ENCODE measurements at places on chromosomes 1 and 21.

- DNase-seq = no peak
Observed at GRCh38 chr1:51165540-51165939, 63.5 kb downstream of the C1orf185 start.

GRCh38 chr1:51189421-51190073, 46.5 kb upstream of the RNF11 start:
- DNase-seq = no peak

- DNase-seq = peak; percentile 68
Observed at GRCh38 chr1:20589331-20590278, 708 bp downstream of the CDA start.

- no peak for DNase-seq
Observed at GRCh38 chr1:185207980-185208602, 51.1 kb downstream of the SWT1 start.

GRCh38 chr1:84540759-84541158, 33.5 kb downstream of the CTBS start:
- no peak for DNase-seq

DNA sequence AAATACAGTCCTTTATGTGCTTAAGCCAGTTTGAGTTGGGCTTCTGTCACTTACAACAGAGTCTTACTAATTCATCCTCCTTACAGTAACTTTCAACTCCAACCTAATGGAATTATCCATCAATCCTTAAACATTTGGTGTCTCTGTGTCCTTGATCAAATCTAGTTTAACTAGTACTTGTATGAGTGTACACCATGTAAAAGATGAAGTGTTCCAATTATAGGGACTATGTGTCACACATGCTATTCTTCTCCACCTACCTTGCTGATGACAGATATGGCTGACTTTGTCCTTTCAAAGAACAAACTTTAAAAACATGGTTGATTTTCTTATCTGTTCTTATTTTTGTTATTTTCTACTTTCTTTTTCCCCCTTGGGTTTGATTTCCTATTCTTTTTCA, 60.4 kb upstream of the NBPF3 start:
- DNase-seq = no peak

GRCh38 chr1:52632732-52633290, at the start of gene SHISAL2A:
SHISAL2A (plus strand) TSS chr1:52633168; CDS start chr1:52633494, 326 bp downstream.
- peak; percentile 43 for DNase-seq

- DNase-seq = no peak
Observed at GRCh38 chr1:227756172-227756959, 21.1 kb downstream of the SNAP47 start.

DNA sequence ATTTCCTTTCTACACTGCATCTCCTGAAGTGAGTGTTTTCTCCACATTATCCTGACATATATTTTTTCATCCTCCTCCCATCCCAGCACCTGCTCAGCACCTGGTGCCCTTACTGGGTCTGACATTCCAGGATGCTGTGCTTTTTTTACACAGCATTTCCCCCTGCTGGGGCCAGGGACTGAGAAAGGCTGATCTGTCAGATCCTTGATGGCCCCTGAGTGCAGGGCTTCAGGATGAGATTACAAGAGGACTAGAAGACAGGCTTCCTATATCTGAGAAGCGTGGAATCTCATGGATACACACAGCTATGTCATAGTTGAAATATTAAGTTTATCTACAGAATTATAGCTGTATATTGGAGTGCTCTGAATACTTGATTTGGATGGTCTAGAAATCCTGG, 24.4 kb downstream of the RCAN1 start:
- DNase-seq = no peak

GRCh38 chr1:55531644-55532043, 316.5 kb upstream of the USP24 start:
- DNase-seq = no peak

GRCh38 chr1:162997499-162998285, 71.5 kb upstream of the RGS4 start:
- DNase-seq = no peak

- no peak for DNase-seq
Observed at GRCh38 chr1:104855550-104855949, 1105.9 kb downstream of the AMY1C start.

GRCh38 chr1:5750186-5751162, 241.8 kb downstream of the NPHP4 start:
- peak; percentile 24 for DNase-seq

DNA sequence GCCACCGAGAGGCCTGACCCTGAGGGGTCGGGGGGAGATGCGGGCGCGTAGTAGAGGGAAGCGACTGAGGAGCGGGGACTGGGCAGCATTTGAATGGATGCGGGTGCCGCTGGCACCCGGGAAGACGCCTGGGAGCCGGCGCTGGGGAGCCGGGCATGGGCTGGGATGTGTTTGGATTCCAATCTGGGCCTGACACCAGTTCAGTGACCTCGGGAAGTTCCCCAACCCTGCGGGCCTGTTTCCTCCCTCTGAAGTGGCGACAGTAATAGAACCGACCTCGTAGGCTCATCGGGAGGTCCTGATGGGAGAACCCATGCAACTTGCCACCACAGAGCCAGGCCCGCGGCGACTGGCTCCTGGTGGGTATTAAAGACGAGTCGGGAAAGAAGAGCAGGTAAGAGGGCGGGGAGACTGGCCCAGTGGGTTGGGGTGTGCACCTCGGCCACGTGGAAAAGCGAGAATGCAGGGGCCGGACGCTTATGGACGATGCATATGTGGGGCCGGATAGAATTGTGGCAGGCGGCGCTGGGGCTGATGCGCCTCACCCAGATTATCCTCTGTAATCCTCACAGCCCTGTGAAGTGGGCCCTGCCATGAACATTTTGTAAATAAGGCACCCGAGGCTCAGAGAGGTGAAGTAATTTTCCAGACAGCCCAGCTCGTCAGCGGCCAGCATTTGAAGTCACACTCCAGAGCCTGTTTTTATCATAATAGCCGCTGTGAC, 105.8 kb downstream of the SLC16A1 start:
- DNase-seq = no peak

GRCh38 chr1:17155257-17155920, 36.1 kb upstream of the PADI2 start:
- no peak for DNase-seq

Measured in left hindlimb (tissue), 1 donor.